RCC 7860 (cell line): ENCODE measurements at places on chromosomes 3 and 15.

GRCh38 chr3:16860234-16860633 lies 24.5 kb upstream of the PLCL2 start:
- DNase-seq = no peak

GRCh38 chr3:176190755-176191154 lies 1006.5 kb downstream of the TBL1XR1 start:
- no peak for DNase-seq

- DNase-seq = no peak
Observed at GRCh38 chr3:123861081-123861836, 22.9 kb downstream of the MYLK start.

GRCh38 chr3:105798381-105798934 lies 70.4 kb downstream of the CBLB start:
- no peak for DNase-seq

DNA sequence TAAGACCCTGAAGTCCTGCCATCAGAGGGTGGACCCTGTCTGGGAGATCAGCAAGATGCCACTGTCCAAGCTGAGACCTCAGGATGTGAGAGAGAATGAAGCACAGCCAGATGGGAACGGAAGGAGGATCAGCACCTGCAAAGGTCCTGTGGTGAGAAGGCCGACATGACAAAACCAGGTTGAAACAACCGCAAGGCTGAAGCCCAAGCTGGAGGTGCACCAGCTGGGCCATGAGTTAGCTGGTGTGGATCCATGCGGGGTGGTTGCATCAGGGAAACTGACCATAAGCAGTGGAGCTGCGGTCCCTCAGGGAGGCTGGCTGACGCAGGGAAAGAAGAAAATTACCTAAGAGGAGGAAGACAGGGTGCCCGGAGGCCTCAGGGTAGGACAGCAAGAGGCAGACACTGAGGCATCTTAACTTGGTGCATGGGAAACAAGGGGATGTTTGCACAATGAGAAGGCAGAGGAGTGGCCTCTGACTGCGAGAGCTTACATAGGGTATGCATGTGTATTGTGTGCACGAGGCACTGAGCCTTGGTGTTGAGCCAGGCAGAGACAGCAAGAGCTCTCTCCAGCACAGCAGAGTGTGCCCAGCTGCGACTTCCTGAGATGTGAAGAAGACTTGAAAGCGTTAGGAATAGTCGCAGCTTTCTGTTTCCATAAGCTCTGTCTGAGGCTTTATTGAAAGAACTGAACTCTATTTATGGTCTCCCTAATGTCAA lies 497.7 kb downstream of the OCA2 start:
- no peak for DNase-seq

- DNase-seq = no peak
Observed at GRCh38 chr3:52346623-52347530, 30.8 kb downstream of the DNAH1 start.

- DNase-seq = no peak
Observed at GRCh38 chr3:95237783-95238182, 1174.9 kb downstream of the NSUN3 start.

DNA sequence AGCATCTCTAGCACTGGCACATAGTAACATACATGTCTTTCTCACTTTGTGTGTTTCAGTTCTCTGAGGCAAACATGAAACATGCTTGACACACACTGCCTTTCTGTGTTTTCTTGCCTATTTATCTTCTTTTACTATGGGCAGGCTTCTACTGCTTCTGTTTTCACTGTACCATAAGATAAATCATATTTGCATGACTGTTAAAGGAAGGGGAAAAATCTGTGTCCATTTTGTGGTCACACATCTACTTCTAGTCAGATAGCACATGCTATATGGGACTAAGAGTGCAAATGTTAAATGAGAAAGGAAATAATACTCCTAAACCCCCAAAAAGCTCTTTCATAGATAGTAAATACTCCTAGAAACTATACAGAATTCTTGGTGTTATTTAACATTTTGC lies 386.4 kb downstream of the ZBTB20 start:
- DNase-seq = no peak

DNA sequence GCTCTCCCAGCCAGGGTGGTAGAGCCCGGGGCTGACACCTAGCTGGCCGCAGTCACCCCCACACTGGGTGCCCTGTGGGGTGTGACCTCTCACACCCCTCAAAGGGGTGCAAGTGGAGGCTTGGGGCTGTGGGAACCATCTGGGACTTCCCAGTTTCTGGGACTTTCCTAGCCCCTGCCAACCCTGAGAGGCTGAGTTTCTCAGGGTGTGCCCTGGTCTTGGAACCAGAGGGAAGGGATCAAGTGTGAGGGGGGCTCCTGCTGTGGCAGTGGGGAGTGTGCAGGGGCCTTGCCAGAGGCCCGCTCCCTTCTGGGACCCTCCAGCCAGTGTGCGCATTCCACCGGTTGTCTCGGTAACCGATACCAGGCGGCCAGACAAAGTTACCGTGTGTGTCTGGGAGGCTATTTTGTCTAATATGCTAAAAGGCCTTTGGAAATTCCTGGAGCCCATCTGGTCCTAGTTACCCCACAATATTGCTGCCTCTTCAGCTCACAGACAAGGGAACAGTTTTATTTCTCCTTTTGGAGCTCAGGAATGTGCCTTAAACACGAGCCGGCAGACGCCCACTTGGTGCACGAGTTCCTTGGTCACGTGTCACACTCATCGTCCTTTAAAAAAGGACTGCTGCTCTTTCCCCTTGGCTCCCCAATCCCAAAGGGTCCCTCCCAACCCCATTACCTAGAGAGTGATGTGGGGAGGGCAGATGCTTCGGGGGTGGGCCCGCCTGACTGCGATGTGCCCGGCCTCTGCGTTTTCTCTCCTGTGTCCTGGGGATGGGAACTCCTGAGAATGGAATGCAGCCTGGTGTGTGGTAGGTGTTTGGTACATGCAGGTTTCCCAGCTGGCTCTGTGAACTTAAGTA lies 33.2 kb downstream of the HDAC11 start:
- no peak for DNase-seq

- DNase-seq = no peak
Observed at GRCh38 chr3:188734395-188734794, 437.4 kb upstream of the TPRG1 start.

DNA sequence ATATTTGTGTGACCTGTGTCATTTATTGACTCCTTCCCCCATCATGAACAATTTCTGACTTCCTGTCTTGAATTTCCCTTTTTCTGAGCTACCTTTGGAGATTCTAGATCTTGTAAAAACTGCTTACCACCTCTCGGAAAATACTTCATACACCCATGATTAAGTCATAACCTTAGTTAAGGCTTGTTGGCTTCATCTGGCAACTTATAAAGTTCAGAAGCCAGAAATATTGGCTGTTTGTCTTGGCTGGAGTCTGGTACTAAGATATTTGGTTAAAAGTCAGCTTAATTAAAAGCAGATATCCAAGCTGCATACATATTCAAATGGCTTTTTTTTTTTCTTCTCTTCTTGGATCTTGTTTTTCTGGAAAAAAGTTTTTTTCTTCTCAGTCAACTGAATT lies 37.3 kb upstream of the B3GALNT1 start:
- DNase-seq = no peak

DNA sequence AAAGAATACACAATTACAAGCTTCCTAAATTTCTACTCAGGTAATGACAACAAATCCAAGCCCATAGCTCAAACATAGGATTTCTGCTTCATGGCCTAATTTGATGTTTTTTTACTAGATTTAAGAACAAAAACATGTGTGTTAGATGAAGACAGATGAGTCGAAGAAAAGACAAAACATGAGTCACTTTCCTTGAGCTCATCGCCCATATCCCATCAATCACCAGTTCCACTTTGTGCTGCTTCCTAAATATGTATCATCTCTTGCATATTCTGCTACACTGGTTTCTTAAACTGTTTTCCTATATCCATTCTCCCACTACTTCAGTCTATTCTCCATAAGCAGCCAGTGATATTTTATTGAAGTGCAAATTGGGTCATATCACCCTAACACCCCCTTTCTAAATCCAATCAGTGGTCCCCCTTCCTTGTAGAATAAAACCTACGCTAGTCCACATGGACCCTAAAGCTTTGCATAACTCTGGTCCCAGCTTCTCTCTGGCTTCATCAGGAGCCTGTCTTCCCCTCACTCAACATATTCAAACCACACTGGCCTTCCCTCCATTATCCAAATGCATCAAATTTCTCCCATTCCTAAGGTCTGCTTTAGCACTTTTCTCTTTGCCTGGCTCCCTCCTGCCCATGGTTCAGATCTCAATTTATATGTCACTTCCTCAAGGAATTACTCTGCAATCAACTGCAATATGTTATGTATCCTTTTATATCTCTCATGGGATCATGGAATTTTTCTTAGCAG lies 1033.9 kb downstream of the FHIT start:
- DNase-seq = no peak

GRCh38 chr3:32450992-32451659 lies 51.5 kb downstream of the CMTM6 start:
- DNase-seq = no peak

GRCh38 chr15:77494073-77494867 lies 73.6 kb downstream of the HMG20A start:
- DNase-seq = no peak

DNA sequence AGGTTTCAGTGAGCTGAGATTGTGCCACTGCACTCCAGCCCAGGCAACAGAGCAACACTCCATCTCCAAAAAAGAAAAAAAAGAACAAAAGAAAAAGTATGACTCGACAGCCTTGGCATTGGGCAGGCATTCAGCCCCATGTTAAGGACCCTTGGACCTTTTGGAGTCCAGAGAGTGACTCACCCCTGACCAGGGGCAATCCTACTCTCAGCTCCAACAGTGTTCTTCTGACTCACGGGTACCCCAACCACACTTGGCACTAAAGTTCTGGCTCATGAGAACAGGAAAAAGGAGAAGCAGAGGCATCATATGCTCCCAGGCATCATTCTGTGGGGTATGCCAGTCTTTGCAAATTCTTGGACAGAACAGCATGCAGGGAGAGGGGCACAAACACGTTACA lies 252.4 kb upstream of the HES1 start:
- peak; percentile 89 for DNase-seq

DNA sequence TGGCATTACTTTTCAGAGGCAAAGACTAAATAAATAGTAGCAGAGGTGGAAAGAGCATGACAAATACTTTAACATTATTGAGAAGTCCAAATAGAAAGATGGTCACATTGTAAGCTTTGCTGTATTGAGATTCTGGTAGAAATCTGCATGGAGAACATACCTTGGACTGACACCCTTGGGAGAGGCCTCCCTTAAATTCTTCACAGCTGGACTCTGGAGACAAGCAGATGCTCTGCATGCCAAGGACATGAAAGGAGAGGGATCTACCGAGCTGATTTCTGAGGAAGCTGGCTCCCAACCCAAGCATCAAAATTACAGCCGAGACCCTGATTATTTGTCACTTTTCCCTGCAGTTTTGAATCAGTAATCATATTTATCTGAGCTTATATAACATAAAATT lies 212.5 kb upstream of the COL8A1 start:
- DNase-seq = no peak

GRCh38 chr15:31467361-31467760 lies 140.7 kb downstream of the KLF13 start:
- no peak for DNase-seq

GRCh38 chr3:82378392-82378791 lies 616.9 kb upstream of the GBE1 start:
- no peak for DNase-seq

- DNase-seq = no peak
Observed at GRCh38 chr3:12871404-12871983, 30.1 kb upstream of the RPL32 start.

DNA sequence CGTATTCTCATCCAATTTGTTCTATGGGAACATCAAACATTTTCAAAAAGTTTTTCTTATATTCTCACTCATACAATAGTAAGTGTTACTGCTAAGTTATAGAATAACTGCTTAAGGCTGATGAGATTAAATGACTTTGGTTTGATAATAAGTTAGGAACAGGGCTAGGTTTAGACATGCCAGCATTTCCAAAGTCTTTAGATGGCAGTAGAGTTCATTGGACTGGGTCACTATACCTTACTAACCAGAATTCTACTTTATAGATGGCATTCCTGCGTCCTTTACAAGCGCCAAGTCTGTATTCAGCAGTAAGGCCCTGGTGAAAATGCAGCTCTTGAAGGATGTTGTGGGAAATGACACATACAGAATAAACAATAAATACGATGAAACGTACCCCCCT lies 21.7 kb downstream of the PLAAT1 start:
- no peak for DNase-seq

GRCh38 chr15:39878406-39878785 lies 41.7 kb downstream of the GPR176 start:
- no peak for DNase-seq

DNA sequence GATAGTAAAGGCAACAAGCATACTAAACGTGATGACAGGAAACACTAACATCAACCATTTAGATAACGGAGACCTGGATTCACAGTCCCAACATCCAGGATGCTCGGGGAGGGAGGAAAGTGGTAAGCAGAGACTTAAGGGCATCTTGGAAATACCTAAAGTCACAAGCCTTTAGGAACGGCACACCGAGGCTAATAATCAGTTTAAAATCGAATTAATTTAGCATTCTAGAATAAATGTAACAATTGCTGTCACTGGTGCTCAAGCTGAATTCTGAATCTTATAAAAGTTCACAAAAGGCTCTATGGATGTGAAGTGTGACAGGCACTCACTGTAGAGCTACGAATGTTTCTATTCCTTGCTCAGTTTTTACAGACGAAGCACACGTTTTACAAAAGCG lies 1.3 kb downstream of the CD47 start:
- DNase-seq = no peak

DNA sequence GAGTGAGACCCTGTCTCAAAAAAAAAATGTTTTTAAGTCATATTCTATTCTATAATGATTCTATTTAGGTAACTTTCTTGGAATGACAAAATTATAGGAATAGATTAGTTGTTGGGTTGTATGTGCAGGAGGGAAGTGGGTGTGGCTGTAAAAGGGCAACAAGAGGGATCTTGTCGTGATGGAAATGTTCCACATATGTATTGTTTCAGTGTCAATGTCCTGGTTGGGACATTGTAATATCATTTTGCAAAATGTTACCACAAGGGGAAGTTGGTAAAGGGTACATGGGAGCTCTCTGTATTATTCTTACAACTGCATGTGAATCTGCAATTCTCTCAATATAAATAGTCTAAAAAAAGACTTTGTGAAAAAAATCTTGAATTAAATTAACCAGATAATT lies 14.3 kb upstream of the ABHD5 start:
- DNase-seq = no peak

DNA sequence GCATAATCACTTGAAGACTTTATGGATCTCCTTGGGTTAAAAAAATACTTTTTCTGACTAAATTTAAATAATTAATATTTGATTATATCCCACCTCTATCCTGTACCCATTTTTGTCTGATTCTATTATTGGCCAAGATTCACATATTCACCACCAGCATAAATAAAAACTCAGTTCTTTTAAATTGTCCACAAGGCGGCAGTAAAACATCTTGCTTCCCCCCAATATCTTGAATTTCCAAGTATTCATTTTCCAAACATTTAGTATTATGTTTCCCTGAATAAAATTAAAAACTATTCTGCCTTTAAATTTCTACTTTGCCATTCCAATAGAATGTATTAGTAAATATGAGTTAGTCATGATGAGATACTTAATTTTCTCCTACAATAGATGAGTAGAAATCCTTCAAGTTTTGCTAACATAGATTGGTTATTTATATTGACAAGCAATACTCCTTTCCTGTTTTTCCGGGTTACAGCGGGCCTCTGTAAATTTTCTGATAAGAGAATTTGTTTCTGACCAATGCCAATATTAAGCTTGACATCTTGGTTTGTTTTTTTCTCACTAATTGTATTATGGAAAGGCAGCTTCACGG lies 218.7 kb upstream of the MDFIC2 start:
- DNase-seq = peak; percentile 26
